ENCODE measurements at places on chromosomes 3 and 15.
A peak's percentile ranks its signal among the peaks of the same experiment; 100 is the strongest.

DNA sequence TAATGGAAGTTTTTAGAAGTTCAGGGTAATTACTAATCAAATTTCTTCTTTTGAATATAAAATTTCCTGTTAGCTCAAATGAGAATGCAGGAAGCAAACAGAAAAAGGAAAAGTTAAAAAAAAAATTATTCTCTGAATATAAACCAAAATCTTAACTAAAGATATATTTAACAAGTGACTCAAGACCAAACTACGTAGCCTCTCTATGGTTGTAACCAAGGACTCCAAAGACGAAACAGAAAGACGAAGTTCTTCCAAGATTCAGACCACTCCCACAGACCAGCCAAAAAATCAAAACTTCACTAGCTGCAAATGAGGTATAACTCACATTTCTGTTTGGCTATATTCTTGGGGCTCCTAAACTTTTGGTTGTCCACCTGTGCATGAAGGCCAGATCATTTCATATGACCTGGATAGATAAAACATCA lies 846.5 kb upstream of the ALCAM start:
- no peak for DNase-seq

DNA sequence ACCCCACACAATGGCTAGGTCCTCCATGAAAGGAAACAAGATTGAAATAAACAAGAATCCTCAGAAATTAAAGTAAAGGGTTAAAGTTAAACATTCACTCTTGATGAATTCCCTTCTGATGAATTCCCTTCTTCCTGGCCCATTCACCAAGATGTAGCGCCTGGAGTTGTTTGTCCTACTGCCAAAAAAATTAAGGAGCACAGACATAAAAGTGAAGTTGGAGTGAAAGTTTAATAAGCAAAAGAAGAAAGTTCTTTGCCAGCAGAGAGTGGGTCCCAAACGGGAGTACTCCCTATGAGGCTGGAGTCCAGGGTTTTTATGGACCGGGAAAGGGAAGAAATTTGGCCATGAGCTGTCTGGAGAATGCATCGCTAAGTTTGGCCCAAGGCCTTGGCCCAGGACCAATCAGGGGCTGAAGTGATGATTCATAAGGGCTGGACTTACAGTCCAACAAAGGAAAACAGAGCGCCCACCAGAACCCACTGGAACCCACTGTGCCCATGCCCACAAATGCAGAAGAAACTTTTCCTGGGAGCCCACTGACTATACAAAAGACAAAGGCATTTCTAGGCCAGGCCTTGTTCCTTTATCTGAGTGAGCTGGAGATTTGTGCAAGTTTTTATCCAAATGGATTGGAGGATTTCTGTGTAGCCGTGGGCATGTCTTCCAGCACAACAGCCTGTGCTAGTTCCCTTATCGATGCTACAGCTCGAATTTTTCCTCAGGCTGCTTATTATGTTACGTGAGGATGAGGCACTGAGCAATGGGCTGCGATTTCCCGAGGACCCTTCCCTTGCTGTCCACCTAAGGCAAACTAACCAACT lies 1561.6 kb downstream of the OTOL1 start:
- no peak for DNase-seq

DNA sequence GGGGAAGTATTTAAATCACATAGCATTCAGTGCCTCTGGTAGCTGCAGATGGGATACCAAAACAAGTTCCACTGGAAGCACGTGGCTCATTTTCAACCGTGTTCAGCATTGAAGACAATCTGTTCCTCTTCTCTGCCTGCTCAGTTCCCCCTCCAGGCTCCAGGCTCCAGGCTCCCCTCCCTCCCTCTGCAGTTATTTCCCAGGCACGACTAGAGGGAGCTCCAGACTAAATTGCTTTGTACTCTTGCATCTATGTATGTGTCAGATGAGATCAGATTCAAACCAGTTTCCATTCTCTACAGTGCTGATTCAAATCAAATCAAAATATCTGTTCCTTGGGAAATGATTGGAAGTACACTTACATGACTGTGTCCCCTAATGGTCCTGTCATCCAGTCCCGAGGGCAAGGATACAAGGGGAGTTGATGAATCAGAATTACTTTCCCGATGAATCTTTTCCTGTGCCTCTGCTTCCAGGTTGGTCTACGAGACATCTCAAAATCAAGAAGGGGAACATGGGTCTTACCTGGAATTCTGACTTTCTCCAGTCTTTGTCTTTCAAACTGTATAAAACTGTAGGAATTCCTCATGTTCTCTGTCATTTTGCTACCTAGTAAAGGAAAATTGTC lies 600.5 kb downstream of the EDEM1 start:
- peak; percentile 10 for DNase-seq

GRCh38 chr3:170002879-170003278 lies 34.9 kb upstream of the GPR160 start:
- no peak for DNase-seq

DNA sequence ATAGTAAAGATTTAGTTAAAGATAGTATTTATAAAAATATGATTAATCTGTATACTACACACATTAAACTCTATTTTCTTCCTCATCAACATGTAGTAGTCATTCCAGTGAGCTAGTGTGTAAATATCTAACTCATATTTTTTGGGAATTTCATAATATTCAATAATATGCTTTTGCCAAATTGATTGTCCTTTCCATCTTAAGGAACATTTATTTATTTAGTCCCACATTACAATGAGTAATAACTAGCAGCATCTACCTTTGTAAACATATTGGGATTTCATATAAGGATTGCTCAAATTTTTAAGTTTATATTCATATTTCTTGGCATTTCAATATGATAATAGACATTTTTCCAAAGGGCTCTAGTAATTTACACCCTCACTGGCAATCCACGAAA lies 53.9 kb upstream of the GOLGA8B start:
- no peak for DNase-seq

DNA sequence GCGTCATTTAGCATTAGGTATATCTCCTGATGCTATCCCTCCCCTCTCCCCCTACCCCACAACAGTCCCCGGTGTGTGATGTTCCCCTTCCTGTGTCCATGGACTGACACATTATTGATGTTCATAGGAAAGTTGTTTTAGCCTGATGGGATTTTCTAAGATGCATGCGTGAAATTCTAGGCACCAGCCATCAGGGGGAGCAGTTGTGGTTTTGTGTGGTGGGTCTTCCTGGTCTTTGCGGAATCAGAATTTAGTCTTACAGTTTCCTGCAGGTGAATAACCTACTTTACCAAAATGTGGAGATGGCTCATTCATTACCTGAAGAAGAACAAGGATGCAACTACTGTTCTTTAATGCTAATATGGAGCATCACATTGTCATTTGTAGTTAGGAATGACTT lies 455.0 kb upstream of the THBS1 start:
- peak; percentile 42 for DNase-seq

- DNase-seq, result peak; percentile 43
Observed at GRCh38 chr15:79007066-79007465, 62.2 kb upstream of the CTSH start.

DNA sequence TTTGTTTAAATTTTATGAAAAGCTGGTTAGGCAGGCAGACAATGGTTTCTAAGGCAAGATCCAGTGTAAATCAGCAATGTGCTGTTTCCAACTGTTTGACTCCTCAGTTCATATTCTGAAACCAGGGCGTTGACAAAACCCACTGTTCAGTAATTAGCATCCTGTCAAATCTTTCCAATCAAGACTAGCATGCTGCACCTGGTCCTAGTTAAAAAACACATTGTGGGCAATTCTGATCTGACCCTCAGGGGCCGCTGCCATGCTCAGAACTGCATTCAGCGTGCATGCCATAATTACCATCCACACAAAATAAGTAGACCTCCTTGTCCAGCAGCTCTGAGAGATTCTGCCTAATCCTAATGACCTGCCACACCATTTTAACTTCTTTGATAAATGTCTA lies 20.9 kb upstream of the RBP1 start:
- DNase-seq, result no peak

- no peak for DNase-seq
Observed at GRCh38 chr3:53101956-53102355, 28.3 kb downstream of the RFT1 start.

- DNase-seq, result peak; percentile 38
Observed at GRCh38 chr3:189490337-189490736, 140.9 kb upstream of the TP63 start.

DNA sequence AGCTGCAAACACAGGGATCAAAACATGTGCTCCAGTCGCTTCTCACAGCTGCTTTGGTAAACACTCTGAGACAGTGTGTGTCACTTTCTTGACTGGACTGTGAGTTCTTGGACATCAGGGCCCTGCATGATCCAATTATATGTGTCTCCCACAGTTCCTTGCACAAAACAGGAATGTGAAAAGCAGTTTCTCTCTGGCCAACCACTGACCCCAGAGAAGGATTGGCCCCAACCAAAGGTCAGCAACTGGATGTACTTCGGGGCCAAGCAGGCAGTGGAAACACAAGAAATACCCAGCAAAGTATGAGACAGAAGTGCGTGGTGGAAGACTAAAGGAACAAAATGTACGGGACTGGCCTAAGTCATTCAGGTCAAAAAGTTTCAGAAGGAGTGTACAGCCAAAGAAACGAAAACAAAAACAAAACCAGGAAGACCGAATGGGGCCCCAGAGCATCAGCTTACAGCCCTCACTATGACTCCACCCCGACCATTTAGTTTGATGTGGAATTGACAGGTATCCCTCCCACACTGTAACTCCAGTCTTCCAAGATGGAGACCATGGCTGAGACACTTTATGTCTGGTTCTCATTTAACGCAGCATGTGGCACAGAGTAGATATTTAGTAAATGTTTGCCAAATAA lies 76.7 kb upstream of the LPP start:
- DNase-seq, result no peak

- DNase-seq, result no peak
Observed at GRCh38 chr3:68017069-68017468, 362.7 kb upstream of the SUCLG2 start.

DNA sequence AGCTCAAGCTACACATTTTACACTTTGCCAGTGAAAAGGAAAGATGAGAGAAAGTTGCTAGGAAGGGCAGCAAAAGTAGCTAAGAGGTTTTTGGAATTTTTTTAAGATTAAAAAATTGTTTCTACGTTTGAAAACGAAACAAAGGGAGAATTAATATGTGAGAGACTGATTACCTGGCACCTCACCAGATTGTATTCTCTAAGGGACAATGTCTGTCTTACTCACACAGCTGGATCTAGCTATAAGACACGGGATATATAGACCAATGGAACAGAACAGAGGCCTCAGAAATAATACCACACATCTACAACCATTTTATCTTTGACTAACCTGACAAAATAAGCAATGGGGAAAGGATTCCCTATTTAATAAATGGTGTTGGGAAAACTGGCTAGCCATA lies 9.5 kb upstream of the KBTBD12 start:
- DNase-seq, result no peak

GRCh38 chr3:72322264-72322976 lies 525.8 kb downstream of the SHQ1 start:
- DNase-seq, result no peak

DNA sequence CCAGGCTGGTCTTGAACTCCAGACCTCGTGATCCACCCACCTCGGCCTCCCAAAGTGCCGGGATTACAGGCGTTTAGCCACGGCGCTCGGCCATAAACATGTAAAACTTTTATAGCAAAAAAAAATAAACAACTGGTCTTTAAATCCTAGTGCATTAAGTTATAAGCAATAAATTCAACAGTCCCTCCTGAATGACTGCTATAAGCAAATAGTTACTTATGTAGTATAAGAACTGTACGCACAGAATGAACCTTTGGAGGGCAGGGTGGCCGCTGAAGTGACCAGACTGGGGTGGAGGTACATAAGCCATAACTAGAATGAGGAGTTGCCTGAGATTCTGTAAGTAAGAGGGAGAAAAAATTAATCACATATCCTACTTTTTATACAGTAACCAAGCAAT lies 12.6 kb downstream of the CCDC14 start:
- DNase-seq, result no peak

- DNase-seq, result no peak
Observed at GRCh38 chr3:102037209-102037608, 187.9 kb downstream of the NFKBIZ start.

DNA sequence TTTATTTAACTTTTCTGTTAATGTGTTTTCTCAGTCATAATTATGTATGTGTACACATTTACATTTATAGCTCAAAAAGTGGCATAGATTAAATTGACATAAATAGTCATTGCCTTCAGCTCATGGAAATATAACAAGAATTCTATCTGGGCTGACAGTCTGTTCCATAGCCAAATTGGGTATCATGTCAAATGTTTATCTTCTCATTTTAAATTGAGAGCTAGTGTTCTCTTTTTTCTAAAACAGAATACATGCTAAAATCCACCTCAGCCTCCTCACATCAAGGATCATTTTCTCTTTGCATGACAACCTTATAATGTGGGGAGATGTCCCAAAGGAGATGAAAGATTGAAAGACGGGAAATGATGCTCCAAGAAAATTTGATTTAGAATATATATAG lies 144.1 kb upstream of the BCHE start:
- DNase-seq, result no peak

- no peak for DNase-seq
Observed at GRCh38 chr15:74376825-74377581, 9.6 kb upstream of the CYP11A1 start.

GRCh38 chr3:94234177-94234788 lies 171.4 kb downstream of the NSUN3 start:
- peak; percentile 32 for DNase-seq

DNA sequence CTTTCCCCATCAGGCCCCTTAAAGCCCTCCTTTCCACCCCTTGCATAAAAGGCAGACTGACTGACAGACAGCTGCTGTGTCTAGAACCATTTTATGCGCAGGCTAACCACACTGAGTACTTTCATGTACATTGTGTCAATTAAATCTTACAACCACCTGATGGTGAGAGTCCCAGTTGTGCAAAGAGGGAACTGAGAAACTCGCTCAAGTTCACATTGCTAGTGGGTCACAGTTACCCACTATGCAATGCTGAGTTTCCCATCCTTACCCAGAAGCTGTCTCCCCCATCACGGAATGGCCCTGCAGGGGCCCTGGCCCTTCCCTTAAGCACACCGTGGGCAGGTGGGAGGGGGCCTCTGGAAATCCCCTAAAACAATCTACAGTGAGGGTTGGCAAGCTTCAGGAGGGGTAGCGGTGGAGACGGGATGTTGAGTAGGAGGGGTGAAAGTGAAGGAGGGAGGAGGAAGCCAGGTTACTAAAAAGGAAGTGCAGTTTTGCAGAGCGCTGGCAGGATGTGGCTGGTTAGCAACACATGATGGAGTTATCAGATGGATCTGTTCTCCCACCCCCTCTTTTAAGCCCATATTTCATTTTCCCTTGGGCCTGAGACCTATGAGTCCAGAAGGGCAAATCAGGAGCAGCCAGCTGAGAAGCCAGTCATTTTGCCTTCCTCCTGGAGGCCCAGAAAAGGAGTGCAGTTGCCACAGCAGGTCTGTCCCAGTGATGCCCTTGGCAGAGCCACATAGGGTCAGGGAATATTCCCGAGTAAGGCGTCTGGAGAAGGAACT lies 30.0 kb downstream of the STARD5 start:
- no peak for DNase-seq

DNA sequence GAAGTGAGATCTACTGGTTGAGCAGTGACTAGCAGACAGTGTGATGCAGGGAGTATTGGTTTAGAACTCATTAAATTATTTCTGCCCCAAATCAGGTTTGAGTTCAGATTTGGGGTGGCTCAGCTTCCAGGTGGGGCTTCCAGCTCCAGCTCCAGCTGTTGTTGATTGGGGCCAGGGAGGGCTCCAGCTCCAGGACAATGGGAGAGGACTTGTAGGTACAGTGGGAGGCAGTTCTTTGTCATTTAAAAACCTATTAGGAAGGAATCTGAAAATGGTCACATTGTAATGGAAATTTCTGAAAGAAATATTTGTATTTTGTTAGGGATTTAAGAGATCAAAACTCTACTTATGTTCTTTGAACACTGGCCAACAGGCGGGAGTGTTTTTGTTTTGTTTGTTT lies 97.0 kb downstream of the FNDC3B start:
- no peak for DNase-seq
